Fibroblast of the aortic adventitia (primary cell): ENCODE measurements at places on chromosomes 3 and 15.

DNA sequence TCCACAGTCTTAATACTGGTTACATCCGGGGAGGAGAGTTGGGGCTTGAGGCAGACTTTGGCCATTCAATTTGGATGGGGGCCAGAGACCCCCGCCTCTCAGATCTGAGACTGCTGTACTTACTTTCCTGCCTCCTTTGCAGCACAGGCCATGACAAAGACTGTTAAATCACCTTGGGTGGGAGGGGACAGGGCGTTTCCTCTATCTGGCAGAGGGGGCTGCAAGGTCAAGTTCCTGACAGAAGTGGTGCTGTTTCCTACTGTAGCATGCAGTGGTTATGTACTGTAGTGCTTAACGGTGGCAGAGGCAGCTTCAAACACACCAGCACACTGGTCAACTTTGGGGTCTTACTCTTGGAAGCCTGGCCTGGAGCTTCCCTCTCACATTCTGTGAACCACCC is 261.2 kb upstream of the LRRFIP2 start:
- no peak for DNase-seq

GRCh38 chr3:128549283-128550112 is 56.5 kb upstream of the GATA2 start:
- peak; percentile 90 for DNase-seq

GRCh38 chr3:5572168-5572567 is 384.7 kb downstream of the EDEM1 start:
- DNase-seq, result no peak

- no peak for DNase-seq
Observed at GRCh38 chr3:24155276-24155675, 210.2 kb downstream of the NR1D2 start.

DNA sequence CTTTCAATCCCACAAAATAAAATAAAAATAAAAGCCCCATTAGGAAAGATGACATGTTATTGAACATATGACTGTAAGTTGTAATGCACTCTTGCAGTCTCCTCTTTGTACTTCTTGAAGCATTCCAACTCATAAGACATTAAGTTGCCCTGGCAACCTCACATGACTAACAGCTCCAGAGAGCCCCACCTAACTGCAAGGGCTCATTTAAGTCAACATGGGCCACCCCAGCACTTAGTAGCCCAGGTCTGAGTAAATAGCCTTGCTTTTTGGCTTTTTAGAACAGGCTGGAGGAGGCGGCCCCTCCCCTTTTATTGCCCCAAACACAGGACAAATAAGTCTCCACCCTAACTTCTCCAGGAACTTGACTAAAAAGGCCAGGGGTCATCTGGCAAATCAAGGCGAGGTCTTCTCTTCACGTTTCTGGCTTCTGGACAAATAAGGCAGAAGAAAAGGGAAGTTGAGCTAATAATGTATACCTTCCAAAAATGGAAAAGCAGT is 135.1 kb downstream of the TMCO5A start:
- DNase-seq, result peak; percentile 88

GRCh38 chr3:143182866-143183664 is 63.5 kb downstream of the CHST2 start:
- DNase-seq, result no peak
